ENCODE measurements at places on chromosomes 7 and 10.

DNA sequence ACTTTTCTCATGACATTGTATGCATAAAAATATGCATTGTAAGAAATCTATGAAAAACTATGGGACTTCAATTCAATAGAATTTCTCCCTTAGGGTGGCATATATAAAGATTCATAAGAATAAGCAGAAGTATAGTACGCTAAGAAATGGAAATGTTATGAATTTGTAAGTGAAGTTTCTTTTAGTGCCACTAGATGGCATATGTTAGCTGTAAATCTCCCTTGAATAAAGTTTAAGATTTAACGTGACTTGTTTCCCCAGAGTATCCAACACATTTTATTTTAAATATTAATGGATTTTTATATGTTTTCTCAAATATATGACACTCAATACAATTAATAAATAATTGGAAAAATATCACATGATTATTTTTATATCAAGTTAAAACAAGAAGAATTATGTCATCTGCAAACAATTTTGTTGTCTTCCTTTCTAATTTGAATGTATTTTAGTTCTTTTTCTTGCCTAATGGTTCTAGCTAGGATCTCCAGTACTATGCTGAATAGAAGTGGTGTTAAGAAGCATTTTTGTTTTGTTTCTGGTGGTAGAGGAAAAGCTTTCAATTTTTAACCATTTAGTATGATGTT, 287.2 kb downstream of the HGF start:
- DNase-seq, result no peak

DNA sequence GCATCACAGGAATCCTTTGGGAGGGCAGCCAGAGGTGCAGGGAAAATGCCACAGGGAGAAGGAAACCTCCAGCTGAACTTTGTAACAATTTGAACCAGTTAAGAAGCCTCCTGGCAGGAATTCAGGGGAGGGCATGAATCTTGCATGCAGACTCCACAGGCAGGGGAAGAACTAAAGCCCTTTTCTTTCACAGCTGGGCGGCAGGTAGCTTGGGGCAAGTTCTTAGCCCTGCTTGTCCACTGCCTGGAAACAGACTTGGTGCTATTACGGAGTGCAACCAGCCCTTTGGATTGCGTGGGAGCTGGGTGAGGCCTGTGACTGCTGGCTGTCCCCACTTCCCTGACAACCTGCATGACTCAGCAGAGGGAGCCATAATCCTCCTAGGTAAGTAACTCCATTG, 51.7 kb upstream of the ADAM12 start:
- no peak for DNase-seq

DNA sequence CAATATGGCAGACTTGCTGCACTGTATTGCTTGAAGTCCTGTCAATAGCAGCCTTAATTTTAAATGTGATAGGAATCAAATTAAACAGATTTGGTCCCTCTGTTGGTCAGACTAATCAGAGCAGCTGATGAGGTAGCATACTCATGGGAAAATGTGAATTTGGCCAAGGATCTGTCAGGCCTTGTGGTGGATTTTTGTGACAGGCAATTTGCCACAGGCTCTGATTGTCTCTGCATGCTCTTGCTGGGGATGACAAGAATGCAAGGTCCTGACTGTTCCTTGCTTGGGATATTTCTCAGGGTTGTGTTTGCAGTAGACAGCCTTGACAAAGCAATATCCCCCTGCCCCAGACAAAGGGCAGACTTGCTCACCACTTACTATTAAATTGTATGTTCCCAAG, 41.5 kb upstream of the GARS1 start:
- no peak for DNase-seq

DNA sequence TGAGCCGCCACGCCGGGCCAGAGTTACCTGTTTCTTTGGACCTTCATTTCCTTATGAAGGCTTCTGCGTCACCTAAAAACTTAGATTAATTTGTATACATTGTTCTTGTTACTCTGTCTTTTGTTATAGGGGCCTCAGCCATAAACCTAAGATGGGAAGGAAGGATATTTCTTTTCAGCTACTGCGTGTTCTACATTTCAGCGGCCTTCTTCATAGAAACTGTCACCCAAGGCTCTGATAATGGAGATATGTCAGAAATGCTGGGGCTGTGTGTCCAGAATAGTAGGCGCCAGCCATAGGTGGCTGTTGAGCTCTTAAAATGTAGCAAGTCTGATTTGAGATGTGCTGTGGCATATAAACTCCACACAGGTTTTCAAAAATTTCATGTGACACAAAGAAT, 52.9 kb downstream of the HK1 start:
- no peak for DNase-seq

DNA sequence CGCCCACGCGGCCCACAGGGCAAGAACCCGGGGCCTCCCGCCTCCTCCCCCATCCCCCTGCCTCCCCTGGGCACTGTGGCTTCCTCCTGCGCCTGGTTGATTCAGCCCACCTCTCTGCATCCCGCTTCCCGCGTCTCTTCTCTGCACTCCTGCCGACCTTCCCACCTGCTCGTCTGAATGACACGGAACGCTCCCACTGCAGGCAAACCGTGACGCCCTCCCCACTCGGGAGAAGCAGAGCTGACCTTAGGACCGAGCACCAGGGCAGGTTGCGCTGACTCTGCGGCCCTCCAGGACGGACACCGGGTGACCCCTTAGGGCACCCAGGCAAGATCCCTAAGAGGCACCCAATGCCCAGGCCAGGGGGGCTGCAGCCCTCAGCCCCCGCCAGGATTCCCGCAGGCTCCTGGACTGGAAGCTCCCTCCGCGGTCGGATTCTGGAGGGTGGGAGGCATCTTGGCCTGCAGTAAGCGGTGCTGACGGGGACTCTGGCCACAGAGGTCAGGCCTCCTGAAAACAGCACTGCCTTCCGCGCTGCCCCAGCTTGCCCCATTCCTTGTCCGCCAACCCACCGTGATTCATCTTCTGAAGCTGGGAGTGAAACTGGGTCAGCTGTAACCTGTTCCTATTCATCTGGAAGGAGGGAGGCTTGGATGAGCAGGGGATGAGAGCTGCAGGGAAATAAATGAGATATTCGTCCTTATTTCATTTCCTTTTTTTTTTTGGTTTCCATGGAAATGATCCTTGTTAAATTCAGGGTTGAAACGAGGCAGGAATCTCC, 990 bp downstream of the CALML3 start:
- no peak for DNase-seq

GRCh38 chr7:119482209-119482608, 790.8 kb upstream of the KCND2 start:
- no peak for DNase-seq

GRCh38 chr7:69090936-69091335, 507.3 kb upstream of the AUTS2 start:
- DNase-seq, result no peak

GRCh38 chr7:74231232-74231590, 21.4 kb downstream of the LAT2 start:
- DNase-seq, result no peak

GRCh38 chr7:50543776-50544442, 21.3 kb downstream of the DDC start:
- DNase-seq, result no peak

DNA sequence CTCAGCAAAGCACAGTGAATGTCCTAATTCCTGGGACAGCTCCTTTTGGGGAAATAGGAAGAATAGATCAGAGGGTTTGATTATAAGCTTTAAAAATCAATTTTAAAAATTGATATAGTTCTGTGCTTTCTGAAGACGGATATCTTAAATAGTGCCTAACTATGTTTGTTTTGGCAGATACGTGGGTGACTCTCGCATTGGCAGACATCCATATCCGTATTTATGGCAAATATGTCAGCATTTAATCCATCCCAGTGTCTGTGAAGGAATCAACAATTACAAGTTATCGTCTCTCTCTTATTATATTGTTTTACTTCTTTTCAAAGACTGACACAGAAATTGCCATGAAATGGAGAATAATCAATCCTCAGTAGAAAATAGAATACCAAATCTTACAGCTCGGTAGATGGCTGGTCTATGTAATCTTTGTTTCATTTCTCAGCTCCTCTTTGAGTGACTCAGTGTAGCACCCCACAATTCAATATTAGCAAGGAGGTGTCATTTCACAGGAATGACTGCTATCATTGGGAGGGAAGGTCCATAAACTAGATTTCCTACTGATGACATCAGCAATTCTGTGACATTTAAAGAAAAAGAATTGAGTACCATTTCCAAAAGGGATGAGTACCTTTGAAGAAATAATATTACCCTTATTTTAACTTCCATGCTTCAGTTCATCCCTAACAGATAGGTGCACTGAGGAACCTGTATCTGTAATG, 186.4 kb upstream of the NFE2L3 start:
- DNase-seq, result no peak

GRCh38 chr10:3413937-3414666, 241.5 kb upstream of the PITRM1 start:
- no peak for DNase-seq

- no peak for DNase-seq
Measured at GRCh38 chr7:106658316-106659165, 2.4 kb downstream of the CCDC71L start.

- no peak for DNase-seq
Measured at GRCh38 chr7:1597066-1597760, 27.4 kb upstream of the PSMG3 start.

- DNase-seq, result no peak
Measured at GRCh38 chr7:41084381-41084780, 618.5 kb downstream of the INHBA start.

DNA sequence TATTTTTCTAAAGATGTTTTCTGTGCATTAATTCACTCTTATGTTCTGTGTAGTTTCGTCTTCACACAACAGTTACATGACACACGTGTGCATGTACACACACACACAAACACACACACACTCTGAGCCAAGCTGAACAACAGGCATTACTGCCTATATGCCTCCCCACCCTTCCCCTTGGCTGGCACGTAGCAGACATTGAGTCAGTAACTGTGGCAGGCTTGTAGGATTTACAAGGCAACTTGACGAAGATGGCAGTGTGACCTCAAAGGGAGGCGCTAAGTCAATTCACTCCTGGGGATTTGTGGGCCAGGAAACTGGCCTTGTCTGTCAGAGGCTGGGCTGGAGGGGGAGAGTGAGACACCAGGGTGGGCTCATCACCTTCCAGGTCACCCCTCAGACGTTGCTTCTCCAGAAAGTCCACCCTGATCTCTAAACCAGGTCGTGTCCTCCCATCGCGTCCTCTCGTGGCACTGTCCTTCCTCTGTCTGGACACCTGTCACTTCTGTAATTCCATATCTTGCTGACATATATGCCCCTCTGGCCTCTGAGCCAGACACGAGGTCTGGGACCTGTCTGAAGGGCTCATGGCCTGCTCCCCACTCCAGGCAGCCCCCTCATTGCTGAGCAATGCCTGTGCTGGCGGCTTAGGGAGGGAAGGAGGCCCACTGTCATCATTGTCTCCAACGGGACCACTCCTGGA, 41.1 kb upstream of the INPP5A start:
- DNase-seq, result no peak

DNA sequence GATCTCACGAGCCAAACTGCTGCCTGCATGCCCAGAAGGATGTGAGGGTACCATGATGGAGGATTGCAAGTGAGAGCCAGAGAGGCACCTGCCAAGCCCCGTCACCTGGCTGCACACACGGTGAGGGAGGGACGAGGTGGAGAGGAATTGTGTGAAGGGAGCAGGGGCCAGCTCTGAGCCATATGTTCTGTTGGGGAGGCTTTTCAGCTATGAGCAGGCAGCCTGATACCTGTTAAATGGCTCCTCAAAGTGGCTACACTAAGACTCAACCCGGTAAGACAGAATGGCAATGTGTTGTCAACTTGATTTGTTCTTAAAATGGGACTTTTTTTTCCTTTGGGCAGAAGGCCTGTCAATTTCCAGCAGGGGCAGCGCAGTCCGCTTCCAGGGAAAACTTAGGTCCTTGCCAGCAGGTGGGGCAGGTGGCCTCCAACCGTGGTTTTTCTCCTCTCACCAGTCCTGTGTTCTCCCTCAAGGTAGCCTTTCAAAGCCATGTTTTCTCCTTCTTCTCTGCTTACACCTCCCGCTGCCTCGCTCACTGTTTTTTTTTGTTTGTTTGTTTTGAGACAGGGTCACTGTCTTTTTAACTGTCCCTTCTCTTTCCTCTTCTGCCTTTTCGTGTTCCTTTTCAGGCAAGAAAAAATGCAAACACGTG, 57.7 kb upstream of the ZNRF2 start:
- no peak for DNase-seq

GRCh38 chr10:59175538-59176240, 754 bp upstream of the PHYHIPL start:
- no peak for DNase-seq

DNA sequence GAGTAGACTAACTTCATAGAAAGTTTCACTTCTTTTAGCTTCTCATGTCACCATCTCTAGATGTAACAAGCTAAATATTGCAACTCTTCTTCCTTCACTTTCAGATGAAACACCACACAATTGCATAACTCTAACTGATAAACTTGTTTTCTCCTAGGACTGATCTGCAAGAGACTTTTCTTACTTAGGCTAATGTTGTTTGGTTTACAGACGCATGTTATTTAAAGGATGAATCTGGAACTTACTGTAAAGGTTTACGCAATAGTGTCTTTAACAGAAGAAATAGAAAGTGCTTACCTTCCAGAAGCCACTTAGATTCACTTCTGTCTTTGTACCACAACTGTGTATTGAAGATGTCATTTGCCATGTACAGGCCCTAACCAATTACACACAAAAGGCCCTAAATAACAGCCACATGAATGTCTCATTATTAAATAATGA, 22.1 kb upstream of the ZC3HAV1 start:
- no peak for DNase-seq

DNA sequence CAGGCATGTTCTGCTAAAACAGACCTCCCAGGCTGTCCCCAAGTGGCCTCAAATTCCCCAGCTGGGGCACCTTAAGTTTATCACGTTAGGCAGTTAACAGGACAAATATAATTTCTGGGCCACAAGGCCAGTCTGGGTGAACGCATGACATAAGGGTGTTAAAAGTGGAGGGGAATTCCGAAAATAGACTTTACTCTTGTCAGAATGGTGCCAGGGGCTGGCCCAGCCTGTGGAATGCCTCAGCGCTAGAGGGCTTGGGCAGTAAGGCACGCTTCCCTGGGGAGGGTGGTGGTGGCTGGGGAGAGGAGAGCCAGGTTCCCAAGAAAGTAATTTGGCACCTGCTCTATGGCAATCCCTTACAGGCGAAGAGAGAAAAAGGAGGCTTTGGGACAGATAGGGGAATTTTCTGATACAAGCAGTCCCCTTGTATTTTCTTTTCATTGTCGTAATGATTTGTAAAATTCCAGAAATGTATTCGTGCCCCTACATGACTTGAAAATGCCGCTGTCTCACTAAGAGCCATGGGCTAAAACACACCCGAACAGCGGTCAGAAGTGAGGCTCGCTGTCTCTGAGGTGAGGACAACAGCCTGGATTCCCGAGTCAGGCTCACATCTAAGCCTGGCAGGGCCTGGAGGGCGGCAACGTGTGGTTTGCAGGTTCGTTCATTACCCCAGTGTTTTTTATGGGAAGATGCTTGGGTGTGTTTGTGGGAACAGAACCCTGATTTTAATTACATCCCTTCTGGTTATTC, 463.2 kb upstream of the GALNT17 start:
- DNase-seq, result no peak

- DNase-seq, result no peak
Measured at GRCh38 chr10:24439935-24440334, 231.0 kb downstream of the KIAA1217 start.
